ENCODE measurements at places on chromosomes 7 and 10.

DNA sequence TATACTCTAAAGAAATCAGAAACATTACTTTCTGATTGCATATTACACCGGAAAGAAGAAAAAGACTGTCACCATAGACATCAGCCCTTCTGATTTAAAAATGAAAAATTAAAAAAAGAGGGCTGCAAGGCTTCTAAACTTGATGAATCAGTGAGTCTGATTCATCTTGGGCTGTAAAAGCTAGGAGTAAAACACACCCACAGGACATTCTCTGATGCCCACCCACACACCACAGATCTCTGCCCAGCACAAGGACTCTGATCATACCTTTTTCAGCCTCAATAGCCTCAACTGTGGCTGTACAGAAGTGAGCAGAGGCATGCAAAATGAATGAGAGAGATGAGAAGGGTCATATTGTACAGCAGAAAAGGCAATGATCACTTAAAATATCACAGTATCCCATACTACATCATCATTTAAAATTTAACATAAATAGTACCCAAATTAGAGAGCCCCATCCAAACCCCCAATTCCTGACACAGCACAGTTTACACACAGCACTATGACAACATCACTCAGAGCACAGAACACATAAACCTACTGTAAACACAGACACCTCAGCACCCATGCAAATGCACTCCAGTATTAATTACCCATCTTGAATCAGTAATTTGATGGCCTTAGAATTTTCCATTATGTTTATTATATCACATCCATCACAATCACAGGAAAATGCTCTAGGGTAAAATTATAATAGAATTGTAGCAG, 6.4 kb upstream of the MSS51 start:
- no peak for DNase-seq

DNA sequence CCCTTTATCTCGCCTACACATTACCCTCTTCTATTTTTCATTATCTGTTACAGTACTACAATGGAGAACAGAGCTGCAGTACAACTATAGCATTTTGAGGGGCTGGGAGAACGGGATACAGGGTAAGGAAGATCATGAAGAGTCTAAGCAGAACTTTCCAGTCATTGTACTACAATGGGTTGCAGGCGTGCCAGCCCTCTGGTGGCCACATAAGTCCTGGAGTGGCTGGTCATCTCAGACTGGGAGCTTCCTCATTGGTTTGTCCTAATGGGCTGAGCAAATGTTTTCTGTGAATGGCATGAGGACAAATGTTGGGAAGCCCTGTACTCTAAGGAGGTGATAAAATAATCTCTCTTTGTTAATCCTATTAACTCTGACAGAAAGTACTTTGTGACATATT, 33.0 kb downstream of the TMEM106B start:
- DNase-seq, result no peak

DNA sequence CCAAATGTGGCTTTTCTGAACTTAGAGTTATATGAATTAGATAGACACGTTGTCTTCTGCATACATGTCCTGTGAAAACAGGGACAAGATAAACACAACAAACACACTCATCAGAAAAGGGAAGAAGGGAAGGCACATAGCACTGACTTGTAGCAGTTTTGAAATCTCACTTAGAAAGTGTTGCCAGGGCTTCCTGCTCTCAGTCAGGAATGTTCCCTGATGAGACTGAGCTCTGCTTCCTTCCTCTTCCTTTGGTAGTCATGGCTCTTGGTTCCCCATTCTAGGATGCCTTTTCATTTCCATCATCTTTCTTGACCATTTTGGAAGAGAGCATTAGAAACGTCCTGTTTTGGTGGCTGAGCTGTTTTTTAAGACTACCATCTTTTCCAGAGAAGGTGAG, 233.8 kb upstream of the LYZL1 start:
- DNase-seq, result no peak

GRCh38 chr7:18020138-18020715, 7.4 kb downstream of the PRPS1L1 start:
- no peak for DNase-seq

DNA sequence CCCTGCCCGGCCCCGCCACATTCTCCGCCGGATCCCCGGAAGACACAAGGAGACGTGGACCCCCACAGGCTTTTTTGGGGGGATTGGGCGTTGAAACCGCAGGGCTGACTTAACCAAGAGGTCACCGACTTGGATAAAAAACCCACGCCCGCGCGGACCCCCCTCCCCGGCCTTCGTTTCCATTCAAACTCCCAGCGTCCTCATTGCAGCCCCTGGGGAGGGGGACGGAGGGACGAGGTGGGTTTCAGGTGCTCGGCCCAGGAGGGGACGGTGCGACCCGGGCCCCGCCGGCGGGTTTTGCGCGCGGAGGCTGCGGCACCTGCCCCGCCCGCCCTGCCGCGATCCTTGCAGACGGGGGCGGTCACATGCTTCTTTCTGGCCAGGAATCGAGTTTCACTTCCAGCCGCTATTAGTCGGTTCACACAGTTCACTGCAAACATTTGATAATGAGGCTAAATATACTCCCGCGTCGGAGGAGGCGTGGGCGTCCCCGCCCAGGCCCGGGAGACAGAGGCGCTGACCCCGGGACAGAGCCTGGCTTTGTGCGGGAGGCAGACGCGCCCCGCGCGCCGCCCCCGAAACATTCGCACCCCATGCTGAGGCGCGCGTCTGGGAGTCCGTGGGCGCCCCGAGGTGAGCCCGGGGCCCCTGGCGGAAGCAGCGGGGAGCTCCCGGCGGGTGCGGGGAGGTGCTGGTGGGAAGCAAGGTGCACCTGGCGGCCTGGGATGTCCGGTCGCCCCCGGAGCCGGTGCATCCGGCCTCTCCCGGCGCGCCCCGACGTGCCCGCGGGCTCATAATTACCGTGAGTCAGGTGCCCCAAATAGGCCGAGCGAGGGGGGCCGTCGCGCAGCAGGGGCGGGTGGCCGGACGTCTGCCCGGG, 2.7 kb upstream of the PDGFA start:
- peak; percentile 40 for DNase-seq

DNA sequence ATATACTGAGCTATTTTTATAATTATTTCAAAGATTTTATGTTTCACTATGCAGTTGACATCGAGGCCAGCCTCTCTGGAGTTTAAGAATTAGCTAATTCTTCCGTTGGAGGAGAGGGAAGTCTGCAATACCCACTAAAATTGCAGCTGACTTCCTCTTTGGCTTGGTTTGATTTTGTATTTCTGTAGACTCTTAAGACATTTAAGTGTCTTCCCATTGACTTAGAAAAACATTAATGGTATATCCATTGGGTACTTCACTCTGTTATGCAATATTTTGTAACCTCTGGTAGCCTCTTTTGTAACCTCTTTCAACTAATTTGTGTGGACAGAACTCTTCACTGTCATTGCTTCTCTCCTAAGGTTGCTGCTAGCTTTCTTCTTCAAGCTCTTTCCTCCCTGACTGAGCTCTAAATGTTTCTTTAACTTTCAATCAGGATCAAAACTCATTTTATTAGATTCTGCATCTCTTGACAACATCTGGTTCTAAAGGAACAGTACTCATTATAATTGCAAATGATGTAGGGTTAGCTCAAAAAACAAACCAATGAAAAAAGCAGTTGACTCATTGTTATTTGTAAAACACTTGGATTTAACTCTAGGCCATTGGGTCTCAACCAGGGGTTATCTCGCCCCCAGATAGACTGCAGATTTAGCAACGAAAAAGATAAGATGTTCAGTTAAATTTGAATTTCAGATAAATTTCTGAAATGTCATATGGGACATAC, 1.7 kb upstream of the ANKRD22 start:
- DNase-seq, result no peak

DNA sequence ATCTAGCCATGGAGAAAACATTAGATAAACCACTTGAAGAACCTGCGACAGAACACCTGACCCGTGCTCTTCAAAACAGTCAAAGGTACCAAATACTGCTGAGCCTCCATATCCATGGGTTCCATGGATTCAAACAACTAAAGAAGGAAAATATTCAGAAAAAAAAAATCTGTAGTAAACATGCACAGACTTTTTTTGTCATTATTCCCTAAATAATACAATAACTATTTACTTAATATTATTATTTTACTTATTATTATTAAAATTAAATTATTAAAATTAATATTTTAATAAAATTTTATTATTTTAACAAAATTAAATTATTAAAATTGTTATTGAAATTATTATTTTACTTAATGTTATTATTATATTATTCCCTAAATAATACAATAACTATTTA, 101.0 kb upstream of the PDE1C start:
- no peak for DNase-seq

- no peak for DNase-seq
These were observed 11.9 kb downstream of the POLR1F start for GRCh38 chr7:19696926-19697325.

GRCh38 chr10:1413256-1413655, 324.1 kb downstream of the ADARB2 start:
- DNase-seq, result no peak

GRCh38 chr7:77222819-77223218, 23.2 kb upstream of the FGL2 start:
- DNase-seq, result peak; percentile 14

- peak; percentile 61 for DNase-seq
These were observed 71.8 kb upstream of the LRRN3 start for GRCh38 chr7:111018960-111019736.

GRCh38 chr7:87432536-87432935, 42.9 kb downstream of the ABCB4 start:
- no peak for DNase-seq

DNA sequence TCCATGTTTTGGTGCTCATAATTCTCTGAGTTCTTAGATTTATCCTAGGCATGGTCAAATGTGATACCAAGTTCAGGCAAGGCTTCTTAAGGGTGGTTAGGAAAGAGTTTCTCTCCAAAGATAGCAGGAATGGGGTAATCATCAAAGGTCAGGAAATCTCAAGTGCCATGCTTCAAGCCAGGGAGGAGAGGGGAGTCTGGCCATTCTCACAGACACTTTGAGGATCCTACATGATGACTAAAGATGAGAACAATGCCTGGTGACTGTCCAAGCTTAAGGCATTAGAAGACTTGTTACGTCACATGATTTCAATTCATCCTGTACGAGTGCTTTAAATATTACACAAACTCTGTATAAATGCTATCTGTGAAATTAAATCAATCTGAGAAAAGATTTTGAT, 59.4 kb downstream of the POM121L12 start:
- DNase-seq, result no peak

DNA sequence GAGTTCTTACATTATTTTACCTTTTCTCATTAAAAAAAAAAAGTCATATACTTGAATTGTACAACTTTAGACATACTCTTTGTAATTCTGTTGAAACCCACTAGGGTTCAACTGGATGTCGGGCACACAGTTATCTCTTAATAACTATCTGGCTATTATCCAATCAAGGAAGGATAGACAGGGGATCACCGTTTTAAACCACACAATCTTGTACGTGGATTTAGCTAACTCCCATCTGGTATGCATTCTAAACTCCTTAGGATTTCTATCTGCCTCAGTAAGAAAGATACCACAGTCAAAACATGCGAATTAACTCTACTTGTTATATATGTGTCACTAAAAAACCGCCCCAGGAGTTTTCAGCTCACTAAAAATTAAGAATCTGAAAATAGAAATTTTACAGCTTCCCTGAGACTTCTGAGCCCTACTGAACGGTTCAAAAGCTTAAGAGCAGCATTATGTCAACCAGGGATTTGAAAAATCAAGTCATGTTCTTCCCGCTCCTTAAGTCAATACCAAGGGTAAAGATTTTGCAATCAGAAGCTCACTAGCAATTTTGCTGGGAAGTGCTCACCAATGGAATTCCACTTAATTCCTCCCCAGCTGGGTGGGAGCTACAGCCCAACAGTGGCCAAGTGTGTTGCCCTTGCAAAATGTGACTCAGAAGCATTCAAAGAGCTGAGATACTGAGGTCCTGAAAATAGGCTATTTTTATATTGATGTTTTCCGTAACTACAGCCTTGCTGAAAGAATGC, 267.0 kb downstream of the FRMD4A start:
- no peak for DNase-seq

DNA sequence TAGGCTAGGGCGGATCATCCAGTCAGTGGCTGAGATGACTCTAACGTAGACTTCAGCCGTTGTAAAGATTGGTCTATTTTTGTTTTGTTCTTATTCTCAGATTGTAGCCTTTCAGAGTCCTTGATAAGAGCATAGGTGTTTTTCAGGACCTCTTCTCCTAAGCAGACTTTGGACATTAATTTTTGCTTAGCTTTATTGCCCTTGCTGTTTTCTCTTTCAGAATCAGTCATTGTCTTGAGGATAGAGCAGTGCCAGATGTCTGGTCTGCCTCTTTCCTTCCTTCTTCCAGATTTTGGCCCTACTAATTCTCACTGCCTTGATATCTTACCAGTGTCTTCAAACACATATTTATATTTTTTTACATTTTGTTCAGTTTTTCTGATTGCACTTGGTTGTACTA, 49.5 kb downstream of the C1GALT1 start:
- no peak for DNase-seq

DNA sequence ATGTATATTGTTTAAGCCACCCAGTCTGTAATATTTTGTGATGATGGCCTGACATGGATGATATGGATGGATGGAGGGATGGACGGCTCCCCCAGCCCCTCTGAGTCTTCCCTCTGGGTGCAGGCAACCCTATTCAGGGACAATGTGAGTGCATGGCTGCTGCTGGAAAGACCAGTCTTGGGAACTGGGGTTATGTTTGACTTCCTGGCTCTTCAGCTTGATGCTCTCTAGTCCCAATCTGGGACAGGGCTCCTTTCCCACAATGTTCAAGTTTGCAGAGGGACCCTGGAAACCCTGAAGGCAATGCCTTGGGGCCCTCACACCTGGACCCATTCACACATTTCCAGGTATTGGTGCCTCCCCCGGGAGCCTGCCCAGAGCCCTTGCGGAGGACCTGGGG, 52.3 kb upstream of the RET start:
- DNase-seq, result no peak

- no peak for DNase-seq
These were observed 31.3 kb upstream of the RNF32 start for GRCh38 chr7:156609010-156609877.

GRCh38 chr7:18756378-18757050, 261.0 kb downstream of the HDAC9 start:
- DNase-seq, result no peak

- DNase-seq, result no peak
These were observed 13.9 kb downstream of the CROT start for GRCh38 chr7:87359366-87359765.

GRCh38 chr10:103040418-103040817, 122.3 kb downstream of the CNNM2 start:
- no peak for DNase-seq

DNA sequence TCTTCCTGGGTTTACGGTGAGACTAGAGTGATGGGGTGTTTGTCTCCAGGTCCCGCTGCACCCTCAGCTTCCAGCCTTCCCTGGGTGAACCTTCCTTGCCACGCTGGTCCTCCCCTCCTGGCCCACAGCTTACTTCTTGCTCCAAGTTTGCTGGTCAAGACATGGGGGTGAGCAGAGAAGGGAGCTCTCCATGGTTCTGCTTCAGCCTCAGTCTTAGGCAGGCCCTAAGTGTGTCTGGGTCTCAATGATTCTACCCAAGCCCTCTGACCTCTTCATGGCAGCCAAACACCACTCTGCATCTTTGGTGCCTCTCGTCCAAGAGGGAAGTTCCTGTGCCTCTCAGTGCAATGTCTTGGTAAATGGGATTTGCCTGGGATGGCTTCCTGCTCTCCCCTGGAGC, 356.5 kb upstream of the KLF6 start:
- no peak for DNase-seq

- no peak for DNase-seq
These were observed 20.9 kb upstream of the ZNF12 start for GRCh38 chr7:6727663-6728062.

- no peak for DNase-seq
These were observed 135.2 kb downstream of the ADAM12 start for GRCh38 chr10:126252884-126253610.
